Glutamatergic neuron (in vitro differentiated cells): ENCODE measurements at places on chromosomes 6 and 20.

DNA sequence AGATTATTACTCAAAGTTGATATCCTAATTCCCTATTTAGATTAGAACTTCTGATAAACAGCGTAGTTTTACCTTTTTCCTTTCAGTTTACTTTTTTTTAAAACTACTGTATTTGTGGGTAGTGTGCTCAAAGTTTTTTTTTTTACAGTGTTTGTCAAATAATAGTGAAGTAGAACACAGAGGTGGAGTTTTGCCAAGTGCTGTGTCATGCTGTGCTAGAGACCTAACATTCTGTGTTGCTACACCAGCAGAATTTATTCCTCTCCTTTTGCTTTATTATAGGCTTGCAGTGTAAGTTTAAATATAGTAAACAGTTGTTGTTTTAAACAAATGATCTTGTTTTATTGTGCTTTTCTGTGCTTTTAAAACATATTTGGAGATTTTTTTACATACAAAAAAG is 125.4 kb downstream of the HIVEP1 start:
- DNase-seq, result no peak

DNA sequence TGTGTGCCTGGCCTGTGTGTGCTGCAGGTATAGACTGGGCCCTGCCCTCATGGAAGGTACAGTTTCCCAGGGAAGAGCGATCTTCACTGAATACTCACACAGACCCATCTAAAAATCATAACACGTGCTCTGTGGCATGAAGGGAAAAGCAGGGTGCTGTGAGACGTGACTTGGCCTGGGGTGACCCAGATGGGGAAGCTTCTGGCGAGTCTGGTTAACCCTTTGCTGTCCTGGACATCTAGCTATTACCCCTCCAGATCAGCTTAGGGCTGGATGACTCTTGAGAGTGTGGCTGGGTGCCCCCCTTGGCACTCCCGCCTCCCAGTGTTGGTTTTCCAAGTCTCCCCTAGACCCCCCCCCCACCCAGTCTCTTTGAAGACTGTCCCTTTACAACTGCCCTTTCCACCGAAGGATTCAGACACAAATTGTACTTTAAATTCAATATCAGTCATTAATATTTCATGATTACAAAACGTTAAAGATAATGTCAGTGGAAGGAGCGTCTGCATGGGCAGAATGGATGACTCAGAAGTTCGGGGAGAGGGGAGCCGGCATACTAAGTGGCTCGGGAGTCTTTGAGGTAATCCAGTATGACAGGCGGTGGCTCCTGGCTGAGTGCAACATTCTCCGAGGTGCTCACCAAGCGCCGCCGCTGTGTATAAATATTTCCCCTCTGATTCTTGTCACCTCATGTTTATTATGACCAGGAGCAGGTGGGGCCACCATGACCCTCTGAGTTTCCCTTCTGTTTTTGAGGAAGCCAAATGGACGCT is 77.3 kb downstream of the CD40 start:
- no peak for DNase-seq

GRCh38 chr20:61797200-61797599 is 268.5 kb downstream of the TAF4 start:
- peak; percentile 19 for DNase-seq

DNA sequence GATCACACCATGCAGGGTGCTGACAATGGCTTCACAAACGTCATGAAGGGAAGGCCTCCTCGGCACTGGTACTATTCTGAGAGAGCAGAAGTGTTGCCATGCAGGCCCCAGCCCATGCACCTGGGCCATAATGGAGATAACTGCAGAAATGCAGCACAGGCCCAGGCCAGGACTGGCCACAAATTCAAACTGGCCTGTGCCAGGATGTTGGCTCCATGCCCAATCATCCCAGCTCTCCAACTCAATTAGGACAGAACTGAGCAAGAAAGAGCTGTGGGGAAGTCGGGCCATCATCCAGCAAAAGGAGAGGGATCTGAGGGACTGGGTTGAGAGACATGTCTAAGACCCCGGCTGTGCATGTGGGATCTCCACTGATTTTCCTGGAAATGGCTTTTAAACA is 48.9 kb upstream of the SYNDIG1 start:
- no peak for DNase-seq

- no peak for DNase-seq
These were observed 49.7 kb downstream of the PROKR2 start for GRCh38 chr20:5267092-5267491.

GRCh38 chr6:82247505-82248272 is at the start of gene IBTK:
Gene IBTK (minus strand): TSS chr6:82247744. CDS start chr6:82240486, 7,258 bp downstream.
- DNase-seq, result peak; percentile 92

DNA sequence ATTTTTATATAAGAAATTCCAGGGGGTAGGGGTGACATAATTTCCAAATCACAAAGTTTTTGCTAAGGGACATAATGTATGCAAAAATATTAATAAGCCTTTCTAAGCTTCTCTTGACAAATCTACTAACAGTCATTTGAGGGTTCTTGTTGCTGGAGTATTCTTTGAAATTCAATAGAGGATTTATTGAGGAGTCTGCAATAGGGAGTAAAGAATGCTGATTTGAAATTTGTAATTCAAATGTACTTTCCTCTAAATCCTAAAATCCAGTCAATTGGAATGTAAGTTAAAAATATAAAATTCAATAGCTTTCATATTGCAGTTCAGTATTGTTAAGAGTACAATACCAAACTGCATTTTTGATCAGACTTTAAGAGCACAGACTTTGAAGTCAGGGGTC is 17.1 kb upstream of the LCA5 start:
- no peak for DNase-seq

DNA sequence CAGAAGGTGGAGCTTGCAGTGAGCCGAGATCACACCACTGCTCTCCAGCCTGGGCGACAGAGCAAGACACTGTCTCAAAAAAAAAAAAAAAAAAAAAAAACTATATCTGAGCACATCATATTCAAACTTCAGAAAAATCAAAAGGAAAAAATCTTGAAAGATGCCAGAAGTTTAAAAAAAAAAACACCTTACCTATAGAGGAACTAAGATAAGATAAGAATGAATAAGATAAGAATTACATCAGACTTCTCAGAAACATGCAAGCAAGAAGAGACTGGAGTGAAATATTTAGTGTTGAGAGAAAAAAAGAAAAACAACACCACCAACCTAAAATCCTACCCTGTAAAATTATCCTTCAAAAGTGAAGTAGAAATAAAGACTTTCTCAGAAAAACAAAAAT is 116.8 kb upstream of the ARID1B start:
- DNase-seq, result no peak

DNA sequence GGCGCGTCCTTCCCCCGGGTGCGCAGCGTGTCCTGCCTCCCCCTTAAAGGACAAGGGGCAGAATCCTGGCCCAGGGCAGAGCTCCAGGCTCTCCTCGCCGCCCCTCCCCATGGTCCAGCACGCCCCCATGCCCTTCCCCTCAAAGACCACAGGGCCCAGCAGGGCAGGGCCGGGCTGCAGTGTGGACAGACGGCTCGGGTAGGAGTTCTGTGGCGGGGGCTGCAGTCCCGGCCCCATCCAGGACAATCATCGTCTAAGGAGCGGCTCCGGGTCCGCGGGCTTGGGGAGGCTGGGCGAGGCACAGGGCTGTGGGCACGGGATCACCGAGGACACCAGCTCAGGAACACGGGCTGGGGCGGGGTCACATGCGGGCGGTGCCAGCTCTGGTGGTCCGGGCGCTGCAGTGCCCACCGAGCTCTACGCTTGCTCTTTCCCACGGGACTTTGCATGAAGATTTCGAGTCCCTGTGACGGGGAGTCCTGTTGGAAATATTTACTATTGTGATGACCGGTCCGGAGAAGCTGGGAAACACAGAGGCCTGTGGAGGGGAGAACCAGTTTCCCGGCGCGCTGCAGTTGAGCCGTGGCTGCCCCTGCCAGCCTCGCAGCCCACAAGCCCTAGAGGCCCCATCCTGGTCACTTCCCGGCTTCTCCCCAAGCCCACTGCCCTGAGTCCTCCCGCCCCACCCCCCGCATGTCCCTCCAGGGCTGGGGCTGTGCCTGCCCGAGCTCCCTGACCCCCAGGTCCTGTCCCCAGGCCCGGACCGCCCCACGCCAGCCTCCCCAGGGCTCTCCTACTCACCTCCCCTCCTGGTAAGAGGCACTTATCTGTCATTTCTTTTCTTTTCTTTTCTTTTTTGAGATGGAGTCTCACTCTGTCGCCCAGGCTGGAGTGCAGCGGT is 20.6 kb downstream of the SLC17A9 start:
- DNase-seq, result no peak

- no peak for DNase-seq
These were observed 107.8 kb upstream of the CD93 start for GRCh38 chr20:23193801-23194384.

GRCh38 chr20:23507346-23507745 is 16.4 kb downstream of the CST8 start:
- DNase-seq, result no peak

DNA sequence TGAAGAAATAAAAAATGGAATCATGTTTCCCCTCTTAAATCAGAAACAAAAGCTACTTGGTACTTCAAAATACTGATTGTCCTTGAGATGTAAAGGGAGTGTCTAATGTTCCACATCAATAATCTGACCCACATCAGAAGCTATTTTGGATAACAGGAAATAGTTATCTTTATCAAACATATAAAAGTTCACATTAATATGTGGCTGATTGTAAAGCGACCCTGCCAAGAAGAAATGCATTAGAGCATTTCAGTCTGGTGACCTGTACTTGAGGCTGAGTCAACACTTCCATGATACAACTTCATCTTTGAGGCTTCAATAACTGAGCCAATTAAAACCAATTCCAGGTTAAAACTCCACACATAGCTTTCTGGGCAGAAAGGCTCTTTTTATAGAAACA is 31.8 kb downstream of the SYNE1 start:
- no peak for DNase-seq

- DNase-seq, result no peak
These were observed 287.3 kb upstream of the FOXQ1 start for GRCh38 chr6:1024587-1024986.

GRCh38 chr20:36248836-36249235 is 12.6 kb downstream of the AAR2 start:
- no peak for DNase-seq

GRCh38 chr6:74741646-74742045 is 464.2 kb downstream of the COL12A1 start:
- peak; percentile 55 for DNase-seq

DNA sequence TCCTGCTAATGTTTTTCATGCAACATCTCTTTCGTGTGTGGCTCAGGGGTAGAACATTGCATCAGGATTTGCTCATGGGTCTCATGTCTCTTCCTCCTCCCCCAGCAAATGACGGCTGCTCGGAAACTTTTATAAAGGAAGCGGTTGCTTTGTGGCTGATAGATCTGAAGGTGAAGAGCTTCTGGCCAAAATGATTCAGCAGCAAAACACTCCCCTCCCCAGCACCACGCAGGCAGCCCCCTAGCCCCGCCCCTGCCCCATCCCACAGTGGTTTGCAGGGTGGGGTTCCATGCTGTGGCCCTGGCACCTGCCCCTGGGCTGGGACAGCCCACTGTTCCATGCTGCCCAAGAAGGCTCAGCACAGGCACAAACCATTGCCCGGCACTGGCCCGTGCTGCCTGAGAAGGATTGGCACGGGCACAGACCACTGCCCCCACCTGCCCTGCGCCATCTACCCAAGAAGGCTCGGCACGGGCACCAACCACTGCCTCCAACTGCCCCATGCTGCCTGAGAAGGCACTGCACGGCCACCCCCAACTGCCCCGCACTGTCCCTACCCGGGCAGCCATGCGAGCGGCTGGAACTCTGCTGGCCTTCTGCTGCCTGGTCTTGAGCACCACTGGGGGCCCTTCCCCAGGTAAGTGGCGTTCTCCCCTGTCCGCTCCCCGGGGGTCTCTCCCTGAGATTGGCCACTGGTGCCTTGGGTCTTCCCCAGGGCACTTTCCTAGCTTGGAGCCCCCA is at the start of gene CST7:
Gene CST7, plus strand, starts transcription at position 331 of the 741 bp plus-strand sequence. Its CDS starts 237 bp downstream, at position 568.
- DNase-seq, result no peak

GRCh38 chr20:15923030-15923776 is 650.0 kb downstream of the KIF16B start:
- DNase-seq, result no peak

DNA sequence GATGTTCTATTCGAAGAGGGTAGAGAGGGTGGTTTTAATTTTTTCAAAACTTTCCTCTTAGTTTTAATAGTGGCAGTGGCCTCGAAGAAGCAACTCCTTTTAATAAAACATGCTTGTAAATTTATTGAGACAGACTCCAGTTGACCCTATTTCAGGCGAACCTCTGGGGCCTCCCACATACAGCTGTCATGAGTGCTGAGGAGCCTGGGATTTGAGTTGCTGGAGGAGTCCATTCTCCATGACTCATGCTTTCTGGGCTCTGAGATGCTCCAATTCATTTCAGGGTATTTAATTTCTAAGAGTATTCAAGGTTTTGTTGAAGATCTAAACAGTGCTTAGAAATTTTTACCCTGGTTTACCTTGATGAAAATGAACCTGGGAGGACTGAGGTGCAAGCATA is 580.4 kb downstream of the CBLN4 start:
- DNase-seq, result no peak

- DNase-seq, result no peak
These were observed 6.0 kb downstream of the AFDN start for GRCh38 chr6:167832497-167833395.

GRCh38 chr6:138956244-138956924 is 31.7 kb downstream of the REPS1 start:
- no peak for DNase-seq

- peak; percentile 45 for DNase-seq
These were observed 1.3 kb downstream of the MAPK14 start for GRCh38 chr6:36028877-36029324.

- no peak for DNase-seq
These were observed 178.7 kb downstream of the ATXN1 start for GRCh38 chr6:16582446-16583143.

- DNase-seq, result peak; percentile 46
These were observed 1.5 kb upstream of the SLC2A4RG start for GRCh38 chr20:63737945-63738686.

- DNase-seq, result no peak
These were observed 20.1 kb downstream of the PLCB1 start for GRCh38 chr20:8152183-8152582.

DNA sequence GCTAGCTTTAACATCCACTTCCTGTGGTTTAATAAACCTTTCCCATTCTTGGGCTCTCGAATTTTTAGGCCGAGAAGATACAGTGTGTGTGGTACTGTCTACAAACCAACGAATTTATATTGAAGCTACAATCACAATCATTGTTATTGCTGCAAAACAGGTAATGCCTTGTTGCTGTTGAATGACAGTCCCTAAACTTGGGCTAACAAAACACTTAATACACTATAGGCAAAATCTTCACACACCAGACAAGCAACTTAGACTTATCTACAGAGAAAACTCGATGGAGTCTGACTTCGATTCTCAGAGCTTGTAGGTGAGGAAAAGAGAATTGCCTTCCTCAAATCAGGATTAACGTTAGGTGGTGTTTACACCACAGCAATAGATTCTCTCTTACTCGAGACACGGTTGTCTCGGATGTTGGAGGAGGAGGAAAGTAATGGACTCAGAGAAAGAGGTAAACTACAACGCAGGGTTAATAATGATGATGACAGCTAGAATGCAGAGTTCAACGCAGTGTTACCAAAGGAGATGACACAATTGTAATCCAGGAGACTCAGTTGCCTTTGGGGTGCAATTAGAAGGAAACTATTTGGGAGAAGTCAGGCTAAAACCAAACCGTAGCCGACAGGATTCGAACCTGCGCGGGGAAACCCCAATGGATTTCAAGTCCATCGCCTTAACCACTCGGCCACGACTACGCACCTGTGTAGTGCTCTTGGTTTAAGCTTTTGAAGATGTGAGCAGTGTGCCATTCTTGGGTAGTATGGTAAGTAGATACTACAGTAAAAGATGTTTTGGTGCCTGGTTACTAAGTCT is 32.5 kb upstream of the ZNF184 start:
- no peak for DNase-seq

- DNase-seq, result no peak
These were observed 4.6 kb downstream of the ZNF184 start for GRCh38 chr6:27468334-27468733.

- no peak for DNase-seq
These were observed 142.0 kb downstream of the ARHGAP18 start for GRCh38 chr6:129568015-129568414.

- no peak for DNase-seq
These were observed 44.1 kb upstream of the MOXD1 start for GRCh38 chr6:132445201-132445951.
